ENCODE measurements at places on chromosomes 1 and 21.

DNA sequence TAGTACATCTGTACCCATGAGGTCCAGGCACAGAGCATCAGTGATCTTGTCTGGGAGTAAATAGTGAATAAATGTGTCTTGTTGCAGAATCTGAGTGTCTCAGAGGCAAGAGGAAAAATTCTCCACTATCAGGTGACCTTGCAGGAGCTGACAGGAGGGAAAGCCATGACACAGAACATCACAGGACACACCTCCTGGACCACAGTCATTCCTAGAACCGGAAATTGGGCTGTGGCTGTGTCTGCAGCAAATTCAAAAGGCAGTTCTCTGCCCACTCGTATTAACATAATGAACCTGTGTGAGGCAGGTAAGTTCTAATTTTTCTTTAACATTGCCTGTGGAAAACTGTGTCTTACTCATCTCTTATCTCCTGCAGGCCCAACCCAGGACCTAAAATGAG is 43.1 kb downstream of the IL12RB2 start:
- DNase-seq, result no peak

- DNase-seq, result no peak
Measured at GRCh38 chr1:231643071-231643934, 16.7 kb downstream of the DISC1 start.

DNA sequence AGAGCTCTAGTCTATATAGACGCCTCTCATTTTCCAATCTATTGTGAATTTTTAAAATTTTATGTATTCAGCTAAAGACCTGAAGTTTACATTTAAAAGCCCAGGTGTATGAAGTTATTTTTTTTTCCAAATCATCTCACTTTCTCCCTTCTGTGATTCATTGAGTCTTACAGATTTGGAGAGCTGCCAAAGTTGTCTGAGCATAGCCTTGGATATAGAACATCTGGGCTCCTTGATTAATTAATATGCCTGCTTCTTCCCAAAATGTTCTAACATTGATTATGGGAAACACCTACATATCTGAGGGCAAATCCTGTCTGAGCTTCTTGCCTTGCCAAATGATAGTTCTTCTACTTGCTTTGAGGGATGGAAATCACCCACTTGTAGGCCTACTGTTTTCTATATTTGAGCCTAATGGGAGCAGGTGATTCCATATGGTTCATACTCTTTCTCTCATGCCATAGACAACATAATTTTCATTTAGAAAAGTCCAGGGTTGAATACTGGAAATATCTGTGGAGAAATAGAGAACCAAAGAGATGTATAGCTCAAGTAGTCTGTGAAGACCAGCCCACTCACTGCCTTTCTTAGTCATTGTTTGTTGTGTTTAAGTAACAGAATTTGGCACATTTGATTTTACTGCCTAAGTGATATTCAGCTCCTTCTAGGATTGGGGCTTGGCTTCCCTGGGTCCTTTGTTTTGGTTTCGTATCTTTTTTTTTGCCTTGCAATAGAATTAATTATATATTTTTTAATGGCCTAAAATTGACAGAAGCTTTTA is 46.2 kb downstream of the MACF1 start:
- no peak for DNase-seq

- no peak for DNase-seq
Measured at GRCh38 chr1:184828369-184828717, 73.7 kb upstream of the EDEM3 start.

GRCh38 chr1:93596329-93597089 is 85.1 kb downstream of the BCAR3 start:
- no peak for DNase-seq

GRCh38 chr1:12157366-12158231 is 9.2 kb upstream of the TNFRSF1B start:
- DNase-seq, result no peak

- no peak for DNase-seq
Measured at GRCh38 chr1:207971331-207972219, 60.6 kb upstream of the CD34 start.

DNA sequence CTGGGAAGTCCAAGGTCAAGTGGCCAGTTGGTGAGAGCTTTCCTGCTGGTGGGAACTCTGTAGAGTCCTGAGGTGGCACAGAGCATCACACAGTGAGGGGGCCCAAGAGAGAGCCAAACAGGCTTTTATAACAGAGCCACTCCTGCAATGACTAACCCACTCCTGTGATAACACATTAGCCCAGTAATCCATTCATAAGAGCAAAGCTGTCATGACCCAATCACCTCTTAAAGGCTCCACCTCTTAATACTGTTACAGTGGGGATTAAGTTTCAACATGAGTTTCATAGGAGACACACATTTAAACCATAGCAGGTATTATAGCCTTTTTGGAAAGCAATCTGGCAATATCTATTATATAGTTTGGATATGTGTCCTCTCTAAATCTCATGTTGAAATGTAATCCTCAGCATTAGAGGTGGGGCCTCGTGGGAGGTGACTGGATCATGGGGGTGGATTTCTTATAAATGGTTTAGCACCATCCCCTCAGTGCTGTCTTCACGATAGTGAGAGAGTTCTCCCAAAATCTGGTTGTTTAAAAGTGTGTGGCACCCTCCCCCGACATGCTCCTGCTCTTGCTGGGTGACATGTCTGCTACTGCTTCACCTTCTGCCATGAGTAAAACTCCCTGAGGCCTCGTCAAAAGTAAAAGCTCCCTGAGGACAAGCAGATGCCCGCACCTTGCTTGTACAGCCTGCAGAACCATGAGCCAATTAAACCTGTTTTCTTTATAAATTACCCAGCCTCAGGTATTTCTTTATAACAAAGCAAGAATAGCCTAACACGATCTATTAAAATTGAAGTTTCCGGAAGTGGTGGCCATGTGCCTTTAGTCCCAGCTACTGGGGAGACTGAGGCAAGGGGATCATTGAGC is 64.5 kb downstream of the CD58 start:
- DNase-seq, result no peak

DNA sequence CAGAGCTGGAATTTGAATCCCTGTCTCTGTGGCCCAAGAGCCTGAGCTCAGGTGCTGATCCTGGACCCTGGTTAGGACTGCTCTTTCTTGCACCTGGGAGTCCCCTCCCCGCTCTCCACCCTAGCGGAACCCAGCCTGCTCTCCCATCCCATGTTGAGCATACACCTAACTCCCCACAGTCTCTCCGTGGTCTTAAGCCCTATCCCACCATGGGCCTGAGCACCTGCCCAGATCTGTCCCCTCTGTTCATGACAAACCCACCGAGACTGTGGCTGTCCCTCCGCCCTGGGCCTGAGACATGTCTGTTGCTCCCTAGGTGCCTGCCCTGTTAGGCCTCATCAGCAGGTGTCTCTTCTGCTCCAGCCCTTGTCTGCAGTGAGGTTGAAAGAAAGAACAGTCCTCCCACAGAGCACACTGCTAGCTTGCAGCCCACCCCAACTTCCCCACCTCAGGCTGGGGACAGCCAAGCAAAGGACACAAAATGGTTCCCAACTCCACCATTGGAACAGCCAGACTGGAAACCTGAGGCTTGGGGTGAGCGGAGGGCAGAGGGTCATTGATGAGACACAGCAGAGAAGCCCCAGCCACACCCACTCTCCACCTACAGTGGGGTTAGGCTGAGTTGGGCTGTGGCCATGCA is 118.5 kb downstream of the MATN1 start:
- DNase-seq, result no peak

DNA sequence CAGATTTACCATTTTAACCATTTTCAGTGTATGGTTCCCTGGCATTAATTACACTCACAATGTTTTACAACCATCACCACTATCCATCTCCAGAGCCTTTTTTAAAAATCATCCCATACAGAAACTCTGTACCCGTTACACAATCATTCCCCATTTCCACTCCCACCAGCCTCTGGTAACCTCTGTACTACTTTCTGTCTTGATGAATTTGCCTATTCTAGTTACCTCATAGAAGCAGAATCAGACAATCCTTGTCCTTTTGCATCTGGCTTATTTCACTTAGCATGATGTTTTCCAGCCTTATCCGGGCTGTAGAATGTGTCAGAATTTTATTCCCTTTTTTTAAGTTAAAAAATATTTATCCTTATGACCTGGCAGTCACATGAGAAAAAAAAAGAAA is 33.0 kb downstream of the PGM1 start:
- no peak for DNase-seq

- DNase-seq, result no peak
Measured at GRCh38 chr21:14955936-14956520, 108.8 kb downstream of the NRIP1 start.

- no peak for DNase-seq
Measured at GRCh38 chr1:187665483-187665882, 836.7 kb downstream of the PLA2G4A start.

GRCh38 chr1:50405814-50406213 is 17.4 kb downstream of the DMRTA2 start:
- DNase-seq, result no peak

DNA sequence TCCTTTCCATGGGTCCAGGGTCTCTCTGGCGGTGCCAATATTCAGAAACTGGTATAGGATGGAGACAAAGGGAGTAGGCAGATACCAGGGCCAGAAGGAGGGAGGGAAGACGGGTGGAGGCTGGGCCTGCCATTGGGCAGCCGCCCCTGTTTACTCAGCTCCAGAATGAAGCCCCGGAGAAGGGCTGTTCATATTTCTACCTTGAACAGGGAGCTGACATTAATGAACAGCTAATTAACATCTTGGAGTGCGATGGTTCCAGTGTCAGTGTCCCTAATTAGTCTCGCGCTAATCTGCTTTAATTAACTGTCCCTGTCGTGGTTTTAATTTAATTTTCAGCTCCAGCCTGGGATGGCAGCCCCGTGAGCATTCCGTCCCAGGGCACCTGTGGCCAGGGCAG is 113.8 kb downstream of the EPHB2 start:
- no peak for DNase-seq

DNA sequence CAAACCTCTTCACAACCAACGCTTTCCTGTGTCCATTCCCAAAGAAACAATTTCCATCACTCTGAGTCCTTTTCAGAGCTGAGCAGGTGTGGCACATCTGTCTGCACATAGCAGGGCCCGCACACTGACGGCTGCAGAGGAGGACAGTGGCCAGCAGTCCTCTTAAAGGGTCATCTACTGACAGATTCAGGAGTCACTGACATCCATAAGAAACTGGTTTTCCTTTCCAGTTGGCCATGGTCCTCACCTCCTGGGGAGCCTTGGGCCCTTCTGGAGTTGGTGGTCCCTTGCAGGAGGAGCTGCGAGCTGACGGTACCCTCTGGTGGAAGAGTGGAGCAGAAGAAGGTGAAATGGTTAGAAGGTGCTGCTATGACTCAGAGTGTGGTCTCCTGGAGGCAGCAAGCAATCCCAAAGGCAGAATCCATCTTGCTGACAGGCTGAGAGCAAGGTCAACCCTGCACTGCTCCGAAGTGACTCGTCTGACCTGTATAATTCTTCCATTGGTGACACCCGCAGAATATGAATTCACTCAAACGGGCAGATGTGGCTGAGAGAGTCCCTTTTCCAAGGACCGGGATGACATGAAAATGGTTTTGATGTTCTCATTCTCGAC is 278.5 kb upstream of the C1orf174 start:
- DNase-seq, result no peak

- no peak for DNase-seq
Measured at GRCh38 chr1:100344774-100345173, 7.5 kb upstream of the CDC14A start.

- DNase-seq, result no peak
Measured at GRCh38 chr1:222787729-222788128, 27.1 kb upstream of the DISP1 start.

DNA sequence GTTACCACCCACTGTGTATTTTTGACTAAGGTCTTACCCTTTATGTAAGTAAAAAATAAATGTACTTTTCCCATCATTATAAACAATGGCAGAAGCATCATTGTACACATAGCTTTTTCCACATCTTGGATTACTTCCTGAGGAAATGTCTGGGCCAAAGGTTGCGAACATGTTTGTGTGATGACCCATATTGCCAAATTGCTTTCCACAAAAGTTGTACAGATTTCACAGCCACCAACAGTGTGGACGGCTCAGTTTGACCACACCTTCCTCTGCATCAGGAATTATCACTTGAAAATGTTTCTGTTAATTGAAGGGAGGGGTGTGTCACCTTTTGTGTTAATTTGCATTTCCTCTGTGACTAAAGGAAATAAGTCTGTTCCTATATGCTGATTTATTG is 25.7 kb downstream of the AKNAD1 start:
- DNase-seq, result no peak

DNA sequence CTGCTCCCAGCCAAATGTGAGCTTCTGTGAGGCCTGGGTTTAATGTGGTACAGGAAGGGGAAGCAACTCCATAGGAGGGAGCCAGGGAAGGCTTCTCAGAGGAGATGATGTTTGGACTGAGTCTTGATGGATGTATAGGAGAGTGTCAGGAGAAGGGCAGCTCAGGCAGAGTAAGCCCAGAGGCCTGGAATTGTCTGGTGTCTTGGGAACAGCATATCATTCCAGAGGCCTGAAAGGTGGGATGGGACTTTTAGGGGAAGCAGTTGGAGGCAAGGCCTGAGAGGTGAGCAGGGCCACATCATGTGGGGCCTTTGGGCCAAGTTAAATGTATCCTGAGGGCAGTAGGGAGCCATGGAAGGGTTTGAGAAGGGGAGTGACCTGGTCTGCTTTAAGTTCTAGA is 148.6 kb upstream of the WNT4 start:
- DNase-seq, result no peak

DNA sequence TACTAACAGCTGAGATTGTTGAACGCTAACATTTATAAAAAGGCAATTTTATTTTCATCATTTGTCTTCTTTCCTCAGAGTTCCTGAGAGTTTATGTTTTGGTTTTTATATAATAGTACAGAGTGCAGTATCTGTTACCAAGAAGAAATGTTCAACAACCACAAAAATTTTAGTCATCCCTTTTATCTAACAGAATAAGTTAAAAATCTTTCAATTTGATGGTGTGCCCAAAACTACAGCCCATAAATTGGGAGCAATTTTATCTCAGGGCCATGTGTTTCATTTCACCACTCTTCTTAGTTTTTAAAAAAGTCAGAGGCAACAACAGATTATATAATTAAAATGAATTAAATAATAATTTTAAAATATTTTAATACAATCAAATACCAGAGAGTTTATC is 37.1 kb downstream of the NEXN start:
- DNase-seq, result no peak

- no peak for DNase-seq
Measured at GRCh38 chr1:12398479-12398878, 168.6 kb downstream of the VPS13D start.

DNA sequence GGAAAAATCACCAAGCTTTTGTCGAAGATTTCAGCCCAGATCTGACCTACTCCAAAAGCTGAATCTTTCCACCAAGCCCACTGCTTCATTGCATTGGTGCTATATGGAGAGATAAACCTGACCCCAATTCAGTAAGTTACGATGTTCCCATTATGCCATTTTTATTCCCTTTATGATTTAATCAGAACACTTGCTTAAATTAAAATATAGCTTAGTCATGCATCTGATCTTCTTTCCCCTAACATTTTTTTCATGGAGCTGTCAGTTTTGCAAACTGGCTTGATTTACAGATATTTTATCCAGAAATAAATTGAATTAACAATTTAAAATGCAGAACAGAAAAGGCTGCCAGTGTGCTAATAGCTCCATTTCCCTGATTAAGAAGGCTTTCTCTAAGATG is 503.5 kb upstream of the C1orf87 start:
- DNase-seq, result no peak

GRCh38 chr1:210445485-210445884 is 116.8 kb downstream of the HHAT start:
- no peak for DNase-seq

- no peak for DNase-seq
Measured at GRCh38 chr1:31199949-31200348, 39.7 kb downstream of the NKAIN1 start.

Measured in NCI-H1930 (cell line).